Activated T-cell treated with anti-CD3 and anti-CD28 coated beads for 1 hour (primary cell): ENCODE measurements at places on chromosomes 5 and 9.

- no peak for DNase-seq
These were observed 5.5 kb upstream of the RASEF start for GRCh38 chr9:83068414-83068813.

DNA sequence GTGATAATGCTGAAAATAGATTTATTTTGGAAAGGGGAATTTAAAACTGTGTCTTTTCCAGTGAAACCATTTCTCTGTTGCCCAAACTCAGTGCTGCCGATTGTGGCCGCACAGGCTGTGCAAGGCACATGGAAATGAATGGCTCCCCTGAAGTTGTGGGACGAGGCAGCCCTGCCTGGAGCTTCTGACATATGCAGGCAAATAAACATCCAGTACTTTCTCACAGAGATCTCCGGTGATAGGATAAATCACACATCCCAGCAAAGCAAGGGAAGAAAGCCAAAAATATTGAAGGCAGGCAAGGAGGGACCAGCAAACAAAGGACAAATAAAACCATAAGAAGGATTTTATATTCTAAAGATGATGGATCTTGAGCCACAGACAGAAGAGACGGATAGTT lies 464.5 kb downstream of the MTRR start:
- DNase-seq = no peak

DNA sequence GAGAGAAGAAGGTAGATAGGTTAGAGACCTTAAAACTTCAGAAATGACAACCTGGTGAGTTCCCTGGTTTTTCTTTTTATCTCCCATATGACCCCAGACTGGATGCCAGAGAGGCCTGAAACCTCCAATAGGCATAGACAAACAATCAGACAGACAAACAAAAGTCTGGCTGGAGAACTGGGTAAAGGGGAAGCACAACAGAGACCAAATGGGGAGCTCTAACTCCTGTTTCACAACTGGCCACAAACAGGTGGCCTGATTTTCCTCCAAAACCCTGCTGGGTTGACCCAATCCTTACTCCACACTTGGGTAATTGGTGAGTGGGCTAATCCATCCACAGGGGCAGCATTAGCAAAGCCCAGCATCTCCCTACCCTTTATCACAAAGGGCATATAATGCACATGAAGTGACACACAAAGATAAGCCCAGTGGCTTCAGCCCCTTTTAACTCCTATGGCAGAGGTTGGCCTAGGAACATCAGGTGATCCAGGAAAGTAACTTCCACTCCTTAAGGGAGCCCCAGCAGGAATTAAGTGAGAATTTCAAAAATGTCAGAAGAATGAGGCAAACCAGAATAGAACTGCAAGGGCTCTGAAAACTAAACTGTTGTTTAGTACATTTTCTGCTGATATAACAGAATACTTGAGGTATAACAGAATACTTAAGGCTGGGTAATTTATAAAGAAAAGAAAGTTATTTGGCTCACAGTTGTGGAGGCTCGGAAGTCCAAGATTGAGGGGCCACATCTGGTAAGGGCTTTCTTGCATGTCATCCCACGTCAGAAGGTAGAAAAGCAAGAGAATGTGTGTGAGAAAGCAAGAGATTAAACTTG lies 60.9 kb upstream of the ROR2 start:
- DNase-seq = no peak

- no peak for DNase-seq
These were observed 20.9 kb downstream of the DDX4 start for GRCh38 chr5:55758714-55759113.

GRCh38 chr5:135825373-135826220 lies 8.9 kb upstream of the SLC25A48 start:
- DNase-seq = no peak

- no peak for DNase-seq
These were observed 451.8 kb upstream of the PTGER4 start for GRCh38 chr5:40227931-40228330.

GRCh38 chr5:140312067-140312790 lies 9.3 kb upstream of the PFDN1 start:
- DNase-seq = no peak

- DNase-seq = no peak
These were observed 24.4 kb upstream of the RASA1 start for GRCh38 chr5:87243161-87243844.

DNA sequence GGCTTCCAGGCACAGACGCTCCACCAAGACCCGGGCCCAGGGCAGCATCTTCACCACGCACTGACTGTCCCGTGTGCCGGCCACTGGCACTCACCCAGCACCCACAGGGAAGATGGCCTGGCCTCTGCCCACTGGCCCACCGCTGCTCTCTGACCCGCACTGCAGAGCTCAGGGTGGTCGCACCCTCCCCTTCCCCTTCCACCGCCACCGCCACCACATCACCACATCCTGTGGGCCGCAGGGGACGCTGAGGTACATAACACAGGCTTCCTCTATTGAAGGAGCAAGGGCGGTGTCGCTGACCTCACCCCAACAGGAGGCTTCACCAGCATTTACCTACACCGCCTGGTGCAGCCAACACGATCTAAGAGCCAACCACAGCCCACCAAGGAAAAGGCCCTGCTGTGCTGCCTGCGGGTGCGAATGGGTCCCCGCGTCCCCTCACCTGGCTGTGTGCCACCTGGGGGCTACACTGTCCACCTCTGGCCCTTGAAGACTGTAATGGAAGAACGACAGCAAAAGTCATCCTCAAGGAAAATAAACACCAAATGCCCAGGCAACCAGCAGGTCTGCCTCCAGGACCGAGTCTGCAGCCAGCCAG lies 101.8 kb downstream of the CAMSAP1 start:
- DNase-seq = no peak

DNA sequence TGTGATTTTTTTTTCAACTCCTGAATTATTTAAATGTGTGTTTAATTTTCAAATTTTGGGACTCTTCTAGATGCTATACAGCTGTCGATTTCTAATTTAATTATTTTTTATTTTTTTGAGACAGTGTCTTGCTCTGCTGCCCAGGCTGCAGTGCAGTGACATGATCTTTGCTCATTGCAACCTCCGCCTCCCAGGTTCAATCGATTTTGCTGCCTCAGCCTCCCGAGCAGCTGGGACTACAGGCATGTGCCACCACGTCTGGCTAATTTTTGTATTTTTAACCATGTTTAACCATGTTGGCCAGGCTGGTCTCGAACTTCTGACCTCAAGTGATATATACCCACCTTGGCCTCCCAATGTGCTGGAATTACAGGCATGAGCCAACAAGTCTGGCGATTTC lies 28.6 kb downstream of the CSNK1G3 start:
- DNase-seq = no peak

GRCh38 chr9:126938327-126938726 lies 23.7 kb downstream of the RALGPS1 start:
- DNase-seq = no peak

DNA sequence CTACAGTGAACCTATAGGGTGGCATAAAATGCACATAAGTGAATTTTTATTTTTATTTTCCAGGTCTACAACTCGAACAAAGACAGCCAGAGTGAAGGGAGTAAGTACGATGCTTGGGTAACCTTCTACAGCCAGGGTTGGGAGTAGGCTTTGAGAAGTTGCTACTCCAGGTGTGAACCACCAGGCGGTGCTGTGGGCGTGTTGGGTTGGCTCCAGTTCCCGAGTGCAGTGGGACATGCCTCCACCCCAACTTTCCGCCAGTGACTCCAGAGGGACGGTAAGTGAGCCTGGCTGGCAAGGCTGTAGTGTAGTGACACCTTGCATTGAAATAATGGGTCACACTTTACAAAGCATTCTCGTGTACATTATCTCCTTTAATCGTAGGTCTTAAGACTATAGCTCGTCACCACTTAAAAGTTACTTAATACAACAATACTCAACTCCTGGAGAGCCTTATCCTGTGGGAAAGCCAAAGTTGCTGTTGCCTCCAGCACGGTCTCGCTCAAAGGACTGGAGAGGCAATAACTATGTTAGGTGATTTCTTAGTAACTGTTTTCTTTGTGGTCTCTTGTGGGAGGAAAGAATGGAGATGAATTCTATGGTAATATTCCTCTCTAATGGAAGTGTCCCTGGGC lies 244.0 kb downstream of the ARHGAP26 start:
- no peak for DNase-seq

GRCh38 chr9:2180154-2180553 lies 165.0 kb downstream of the SMARCA2 start:
- no peak for DNase-seq

DNA sequence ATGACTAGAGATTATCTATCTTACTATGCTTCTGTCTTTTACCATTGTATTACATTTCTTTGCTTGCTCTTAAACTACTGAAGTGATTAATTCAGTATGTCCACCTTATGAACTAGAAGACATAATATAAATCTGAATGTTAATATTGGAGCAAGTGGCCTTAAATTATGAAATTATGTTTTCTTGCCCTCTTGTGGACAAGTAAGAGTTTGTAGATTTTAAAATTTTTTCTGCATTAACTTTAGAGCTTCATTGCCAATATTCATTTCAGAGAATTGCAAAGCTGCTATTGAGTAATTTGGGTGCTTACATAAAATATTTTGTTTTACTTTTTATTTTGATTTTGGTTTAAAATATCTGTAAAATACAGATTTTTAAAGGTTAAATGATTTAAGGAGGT lies 55.3 kb downstream of the RANBP17 start:
- DNase-seq = no peak

- DNase-seq = no peak
These were observed 15.8 kb upstream of the SPOUT1 start for GRCh38 chr9:128845186-128845931.

DNA sequence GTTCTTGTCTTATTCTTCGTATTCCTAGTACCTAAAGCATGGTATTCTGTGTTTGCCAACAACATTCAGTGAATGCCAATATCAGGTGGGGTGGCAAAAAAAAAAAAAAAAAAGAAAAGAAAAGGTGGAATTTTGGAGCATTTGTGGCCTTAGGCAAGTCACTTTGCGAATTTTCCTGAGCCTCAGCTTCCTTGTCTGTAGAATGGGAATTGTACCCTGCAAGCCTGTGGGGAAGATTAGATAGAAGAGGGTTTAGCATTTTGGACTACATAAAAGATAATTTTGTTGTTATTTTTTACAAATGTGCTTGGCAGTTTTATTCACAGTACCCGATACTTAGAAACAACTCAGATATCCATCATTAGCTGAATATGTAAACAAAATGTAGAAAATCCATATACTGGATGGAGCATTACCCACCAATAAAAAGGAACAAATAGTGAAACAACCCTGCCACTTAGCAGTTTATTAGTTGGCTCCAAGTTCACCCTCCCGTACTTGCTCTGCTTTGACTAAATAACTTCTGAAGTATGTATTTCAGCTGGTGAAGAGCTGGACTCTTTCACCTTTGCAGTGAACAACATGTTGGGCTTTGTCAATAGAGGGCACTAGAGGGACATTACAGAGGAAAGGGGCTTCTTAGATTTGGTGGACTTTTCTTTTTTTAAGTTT lies 13.6 kb downstream of the UBE2D2 start:
- DNase-seq = no peak

GRCh38 chr5:16841416-16841815 lies 94.7 kb downstream of the MYO10 start:
- DNase-seq = no peak

GRCh38 chr5:125011419-125011818 lies 265.0 kb upstream of the ZNF608 start:
- no peak for DNase-seq

GRCh38 chr9:134225816-134226215 lies 61.5 kb upstream of the RNU6ATAC start:
- DNase-seq = no peak

GRCh38 chr5:82720213-82721086 lies 356.7 kb downstream of the TMEM167A start:
- DNase-seq = no peak

GRCh38 chr9:33467526-33467925 lies 6.2 kb downstream of the NOL6 start:
- DNase-seq = no peak

GRCh38 chr5:1423901-1424603 lies 21.2 kb downstream of the SLC6A3 start:
- DNase-seq = no peak

GRCh38 chr5:132433141-132433540 lies 57.4 kb downstream of the IRF1 start:
- DNase-seq = no peak
